ENCODE measurements at places on chromosomes 6 and 20.

- peak; percentile 43 for DNase-seq
Measured at GRCh38 chr6:110878751-110879522, 4.4 kb downstream of the AMD1 start.

- no peak for DNase-seq
Measured at GRCh38 chr6:82072121-82072521, 175.4 kb downstream of the IBTK start.

DNA sequence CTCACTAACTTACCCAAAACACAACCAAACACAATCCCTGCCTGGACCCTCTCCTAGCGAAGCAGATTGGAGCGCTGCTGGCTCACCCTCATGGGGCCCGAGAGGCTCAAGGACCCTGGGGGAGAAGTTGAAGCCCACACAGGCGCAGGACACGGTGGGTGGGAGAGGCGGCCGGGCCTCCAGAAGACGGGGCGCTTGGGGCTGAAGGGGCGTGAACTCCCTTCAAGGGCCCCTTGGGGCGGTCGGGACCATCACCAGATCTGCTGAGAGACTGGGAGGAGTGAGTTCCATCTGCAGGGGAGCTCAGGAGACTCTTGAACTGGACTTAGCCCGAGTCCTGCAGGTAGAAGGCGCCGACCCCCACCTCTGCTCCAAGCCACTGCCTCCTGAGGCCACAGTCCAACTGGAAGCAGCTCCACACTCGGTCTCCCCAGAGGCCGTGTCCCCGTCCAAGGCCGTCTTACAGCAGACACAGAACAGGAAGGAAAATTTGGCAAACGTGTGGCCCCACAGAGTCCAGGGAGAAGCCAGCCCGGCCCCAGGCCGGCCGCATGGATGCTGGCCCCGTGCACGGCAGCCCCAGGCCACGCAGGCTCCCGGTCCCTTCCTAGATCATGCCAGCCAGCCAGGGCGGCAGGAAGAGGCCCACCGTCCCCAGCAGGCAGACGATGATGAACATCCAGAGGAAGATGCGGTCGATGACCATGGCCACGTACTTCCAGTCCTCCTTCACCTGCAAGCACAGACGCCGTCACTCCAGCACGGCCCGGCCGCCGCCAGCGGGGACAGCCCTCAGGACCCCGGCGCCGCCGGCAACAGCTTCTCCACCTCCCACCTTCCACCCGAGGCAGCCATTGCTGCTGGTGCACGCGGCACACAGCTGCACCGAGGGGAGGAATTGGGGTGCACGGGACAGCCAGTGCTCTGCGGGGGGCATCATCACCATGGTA is 14.7 kb downstream of the CHRNA4 start:
- no peak for DNase-seq

- DNase-seq = no peak
Measured at GRCh38 chr6:45746046-45746445, 269.6 kb downstream of the CLIC5 start.

GRCh38 chr6:43803783-43804549 is 34.0 kb downstream of the VEGFA start:
- DNase-seq = no peak

- DNase-seq = peak; percentile 61
Measured at GRCh38 chr20:21522481-21523280, 8.8 kb upstream of the NKX2-2 start.

- DNase-seq = peak; percentile 51
Measured at GRCh38 chr6:73739096-73739495, 43.1 kb downstream of the CD109 start.

DNA sequence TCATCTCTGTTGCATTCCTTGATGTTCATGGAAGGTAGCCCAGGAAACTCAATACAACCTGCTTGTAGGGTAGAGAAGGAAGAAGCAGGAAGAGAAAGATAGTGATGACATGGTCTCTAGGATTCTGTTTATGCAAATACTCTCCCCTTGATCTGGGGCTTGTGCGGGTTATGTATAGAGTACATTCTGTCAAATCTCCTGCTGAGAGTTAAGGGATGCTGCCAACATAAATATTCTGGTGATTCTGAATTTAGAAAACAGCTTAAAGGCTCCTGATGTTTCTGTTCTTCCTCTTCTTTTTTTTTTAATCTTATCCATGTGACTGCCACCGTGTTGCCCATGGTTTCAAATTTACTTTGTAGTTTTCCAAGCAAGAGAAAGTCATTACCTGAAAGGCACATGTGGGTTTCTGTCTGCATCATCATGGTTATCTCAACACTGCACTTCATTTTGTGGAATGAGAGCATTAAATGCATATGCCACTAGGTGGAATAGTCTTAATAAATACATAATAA is 150.6 kb downstream of the RPS12 start:
- DNase-seq = no peak

DNA sequence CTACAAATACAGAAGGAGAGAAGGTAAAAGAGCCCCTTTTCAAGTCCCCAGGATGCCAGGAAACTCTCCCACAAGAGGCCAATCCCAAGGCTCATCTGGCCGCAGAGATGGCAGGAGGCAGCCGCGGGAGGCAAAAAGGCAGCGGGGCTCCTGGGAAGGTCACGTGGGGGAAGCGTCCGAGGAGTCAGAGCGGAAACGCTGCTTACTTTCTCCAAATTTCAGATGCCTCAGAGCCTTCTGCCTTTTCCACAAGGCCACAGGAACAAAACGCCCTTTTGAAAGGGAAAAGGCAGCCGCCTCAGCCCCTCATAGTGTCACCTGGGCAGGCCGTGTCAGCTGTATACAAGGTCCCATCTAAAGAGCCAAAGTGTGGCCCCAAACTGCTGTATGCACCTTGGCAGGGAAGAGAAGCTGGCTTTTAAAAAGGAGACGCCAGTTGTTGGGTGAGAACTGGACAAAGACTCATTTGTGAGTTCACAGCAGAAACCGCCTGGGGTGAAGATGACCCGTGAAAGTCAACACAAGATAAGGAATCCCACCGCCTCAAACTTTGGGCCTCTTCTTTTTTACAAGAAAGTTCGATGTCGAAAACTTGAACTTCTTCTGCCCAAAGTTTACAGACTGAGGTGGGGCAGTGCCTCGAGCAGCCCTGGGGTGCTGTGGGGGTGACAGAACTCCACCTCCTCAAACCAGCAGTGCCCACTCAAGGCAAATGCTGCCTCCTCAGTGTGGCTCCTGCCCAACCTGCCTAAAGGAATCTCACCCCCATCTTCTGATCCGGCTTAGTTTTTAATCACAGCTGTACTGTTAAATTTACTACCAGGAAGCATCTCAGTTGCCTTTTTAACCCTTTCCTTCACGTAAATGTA is 45.4 kb downstream of the EZR start:
- DNase-seq = no peak

GRCh38 chr20:45920462-45921336 is 8.7 kb upstream of the PLTP start:
- DNase-seq = no peak

DNA sequence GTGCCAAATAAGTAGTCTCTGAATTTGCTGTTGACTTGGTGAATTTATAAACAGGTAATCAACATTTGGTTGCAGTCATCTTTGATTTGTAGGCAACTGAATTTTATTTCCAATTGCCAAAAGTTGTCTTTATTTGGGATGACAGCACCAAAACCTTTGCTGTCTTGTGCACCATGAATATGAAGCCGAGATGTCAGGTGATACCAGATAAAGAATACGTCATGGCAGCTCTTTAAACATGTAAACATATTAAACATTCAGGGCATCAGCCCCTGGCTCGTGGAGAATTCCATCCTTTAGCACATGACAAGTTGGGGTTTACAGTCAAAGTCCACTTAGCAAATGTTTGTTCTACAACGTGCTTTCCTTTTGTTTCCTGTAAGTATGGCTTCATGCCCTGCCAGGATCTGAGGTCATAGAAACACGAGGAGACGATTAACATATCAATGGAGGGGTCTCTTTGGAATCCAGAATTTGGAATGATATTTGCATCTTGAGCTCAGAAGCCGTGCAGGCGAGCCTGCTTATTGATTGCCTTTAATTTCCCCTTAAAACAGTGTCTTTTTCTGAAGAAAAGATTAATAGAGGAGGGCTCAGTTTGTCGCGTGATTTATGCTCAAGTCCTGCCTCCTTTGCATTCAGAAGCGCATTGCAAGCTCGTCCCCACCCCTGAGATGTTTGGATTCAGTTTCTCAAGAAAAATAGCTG is 170.2 kb upstream of the ZNF217 start:
- DNase-seq = no peak

- DNase-seq = no peak
Measured at GRCh38 chr20:18811904-18812303, 1.7 kb upstream of the SCP2D1 start.

GRCh38 chr6:82712826-82713225 is 349.2 kb downstream of the TPBG start:
- peak; percentile 21 for DNase-seq

DNA sequence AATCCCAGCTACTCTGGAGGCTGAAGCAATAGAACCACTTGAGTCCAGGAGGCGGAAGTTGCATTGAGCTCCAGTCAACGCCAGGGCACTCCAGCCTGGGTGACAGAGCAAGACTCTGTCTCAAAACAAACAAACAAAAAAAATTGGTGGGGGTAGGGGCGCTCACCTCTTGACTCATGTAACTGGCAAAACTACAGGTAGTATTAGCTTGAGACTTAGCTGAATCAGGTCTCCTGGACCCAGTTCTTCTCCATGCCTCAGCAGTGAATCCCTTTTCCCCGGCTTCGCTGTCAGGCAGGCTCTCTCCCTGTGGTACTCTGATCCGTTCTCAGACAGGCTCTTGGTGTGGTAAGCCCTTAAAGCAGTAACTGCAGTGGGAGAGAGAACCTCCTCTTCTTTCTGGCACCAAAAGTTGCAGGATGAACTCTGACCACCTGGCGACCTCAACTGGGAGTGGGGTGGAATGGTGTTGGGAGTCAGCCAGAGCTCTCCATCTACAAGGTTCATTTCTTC is 12.9 kb downstream of the SLC9A8 start:
- DNase-seq = no peak

GRCh38 chr6:37042150-37042549 is 36.7 kb downstream of the FGD2 start:
- DNase-seq = no peak

DNA sequence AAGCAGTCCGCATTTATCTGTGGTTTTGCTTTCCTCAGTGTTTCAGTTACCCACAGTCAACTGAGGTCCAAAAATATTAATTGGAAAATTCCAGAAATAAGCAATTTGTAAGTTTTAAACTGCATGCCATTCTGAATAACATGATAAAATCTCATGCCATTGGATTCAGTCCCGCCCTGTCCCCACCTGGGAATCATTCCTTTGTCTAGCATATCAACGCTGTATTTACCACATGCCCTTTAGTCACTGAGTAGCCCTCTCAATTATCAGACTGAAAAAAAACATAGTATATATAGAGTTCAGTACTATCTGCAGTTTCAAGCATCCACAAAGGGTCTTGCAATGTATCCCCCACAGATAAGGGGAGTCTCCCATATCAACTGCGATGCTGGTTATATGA is 17.1 kb downstream of the RANBP9 start:
- no peak for DNase-seq

- DNase-seq = no peak
Measured at GRCh38 chr6:143579703-143580102, 68.2 kb upstream of the FUCA2 start.

GRCh38 chr6:72206606-72207005 is 320.3 kb downstream of the RIMS1 start:
- DNase-seq = peak; percentile 7

DNA sequence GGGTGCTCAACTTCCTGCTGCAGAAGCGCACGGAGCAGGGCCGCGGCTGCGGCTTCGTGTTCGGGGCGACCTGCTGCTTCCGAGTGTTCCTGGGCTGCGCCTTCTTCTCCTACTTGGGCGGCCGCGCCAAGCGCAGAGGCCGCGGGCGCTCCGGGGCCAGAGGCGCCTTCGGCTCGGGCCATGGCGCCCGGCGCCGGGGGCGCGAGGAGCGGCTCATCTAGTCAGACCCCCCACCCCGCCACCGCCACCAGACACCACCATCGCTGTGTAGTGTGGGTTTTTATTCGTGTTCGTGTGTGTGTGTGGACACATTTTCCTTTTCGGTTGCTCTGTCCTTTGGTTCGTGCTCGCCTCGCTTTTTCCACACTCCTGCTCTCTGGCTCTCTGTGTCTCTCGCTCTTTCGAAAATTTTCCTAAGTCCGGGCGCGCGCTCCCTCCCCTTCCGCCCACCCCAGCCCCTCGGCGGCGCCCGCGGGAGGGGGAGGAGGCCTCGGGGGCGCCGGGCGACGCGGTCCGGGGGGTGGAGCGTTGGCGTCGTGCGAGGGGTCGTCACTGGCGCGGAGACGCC is 38.1 kb downstream of the GNAS start:
- peak; percentile 36 for DNase-seq

DNA sequence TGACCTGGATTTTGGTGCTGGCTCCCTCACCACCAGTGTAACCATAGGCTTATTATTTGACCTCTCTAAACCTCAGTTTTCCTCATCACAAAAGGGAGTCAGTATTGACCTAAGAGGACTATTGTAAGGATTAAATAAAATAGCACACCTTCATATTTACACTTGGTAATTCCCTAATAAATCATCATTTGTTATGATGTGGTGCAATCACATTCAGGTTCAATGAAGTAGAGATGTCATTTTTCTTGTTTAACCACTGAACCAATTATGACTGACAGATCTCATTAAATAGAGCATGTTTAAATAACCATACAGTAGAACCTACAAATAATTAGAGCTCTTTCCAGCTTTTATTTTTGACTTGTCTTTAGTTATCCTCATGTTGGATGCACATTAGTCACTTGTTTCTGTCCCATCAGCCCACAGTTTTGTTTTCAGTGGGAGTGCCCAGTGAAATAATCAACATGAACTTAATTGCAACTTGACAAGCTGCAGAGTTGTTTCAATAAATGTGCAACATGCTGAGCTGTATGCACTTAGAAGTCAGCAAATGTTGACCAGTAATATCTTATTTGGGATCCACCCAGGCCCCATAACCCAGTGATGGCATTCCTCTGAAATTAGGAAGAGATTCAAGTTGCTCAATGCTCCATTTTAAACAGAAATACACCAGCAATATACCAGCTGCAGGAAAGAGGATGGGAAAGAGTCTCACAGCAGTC is 451.7 kb upstream of the MARCKS start:
- DNase-seq = no peak

DNA sequence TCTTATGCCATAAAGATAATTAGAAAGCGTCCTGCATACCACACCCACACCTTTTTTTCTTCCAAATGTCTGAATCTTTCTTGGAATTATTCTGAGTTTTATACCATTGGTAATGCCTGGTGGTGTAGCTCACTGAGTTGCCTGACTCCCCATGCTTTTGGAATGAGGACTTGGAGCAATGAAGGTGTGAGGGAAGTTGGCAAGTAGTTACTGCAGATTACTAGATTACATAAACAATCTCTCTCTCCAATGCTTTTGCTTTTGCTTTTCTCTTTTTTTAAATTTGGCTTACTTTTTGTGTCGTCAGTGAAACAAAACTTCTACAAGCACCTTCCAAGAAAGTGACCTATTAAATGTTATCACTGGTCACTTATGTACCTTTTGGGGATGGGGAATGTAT is 406.1 kb upstream of the SOX4 start:
- DNase-seq = no peak

GRCh38 chr6:41071501-41071922 is 644 bp downstream of the OARD1 start:
- DNase-seq = no peak

- no peak for DNase-seq
Measured at GRCh38 chr6:2021713-2022125, 223.7 kb downstream of the GMDS start.
